Activated naive CD8-positive, alpha-beta T cell treated with anti-CD3 and anti-CD28 coated beads for 36 hours (primary cell): ENCODE measurements at places on chromosomes 12 and 14.
A peak's percentile ranks its signal among the peaks of the same experiment; 100 is the strongest.

GRCh38 chr14:30656190-30656632 lies 34.1 kb downstream of the SCFD1 start:
- peak; percentile 9 for DNase-seq

- DNase-seq, result no peak
Observed at GRCh38 chr12:65653321-65653720, 171.0 kb upstream of the HMGA2 start.

GRCh38 chr12:26810330-26810729 lies 22.7 kb downstream of the ITPR2 start:
- DNase-seq, result no peak

GRCh38 chr12:12681061-12681765 lies 14.8 kb downstream of the GPR19 start:
- no peak for DNase-seq

DNA sequence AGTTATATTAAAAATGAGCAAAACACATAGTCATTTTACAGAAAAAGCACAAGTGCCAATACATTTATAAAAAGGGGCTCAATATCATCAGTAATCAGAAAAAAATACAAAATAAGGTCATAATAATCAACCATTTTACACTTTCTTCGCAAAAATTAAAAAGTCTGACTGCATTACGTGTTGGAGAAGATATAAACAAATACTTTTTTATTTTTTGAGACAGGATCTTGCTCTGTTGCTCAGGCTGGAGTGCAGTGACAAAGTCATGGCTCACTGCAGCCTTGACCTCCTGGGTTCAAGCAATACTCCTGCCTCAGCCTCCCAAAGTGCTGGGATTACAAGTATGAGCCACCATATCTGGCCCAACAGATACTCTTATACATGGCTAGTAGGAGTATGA lies 181.5 kb upstream of the DIO3 start:
- no peak for DNase-seq

GRCh38 chr12:131971226-131971625 lies 21.5 kb downstream of the EP400 start:
- no peak for DNase-seq

DNA sequence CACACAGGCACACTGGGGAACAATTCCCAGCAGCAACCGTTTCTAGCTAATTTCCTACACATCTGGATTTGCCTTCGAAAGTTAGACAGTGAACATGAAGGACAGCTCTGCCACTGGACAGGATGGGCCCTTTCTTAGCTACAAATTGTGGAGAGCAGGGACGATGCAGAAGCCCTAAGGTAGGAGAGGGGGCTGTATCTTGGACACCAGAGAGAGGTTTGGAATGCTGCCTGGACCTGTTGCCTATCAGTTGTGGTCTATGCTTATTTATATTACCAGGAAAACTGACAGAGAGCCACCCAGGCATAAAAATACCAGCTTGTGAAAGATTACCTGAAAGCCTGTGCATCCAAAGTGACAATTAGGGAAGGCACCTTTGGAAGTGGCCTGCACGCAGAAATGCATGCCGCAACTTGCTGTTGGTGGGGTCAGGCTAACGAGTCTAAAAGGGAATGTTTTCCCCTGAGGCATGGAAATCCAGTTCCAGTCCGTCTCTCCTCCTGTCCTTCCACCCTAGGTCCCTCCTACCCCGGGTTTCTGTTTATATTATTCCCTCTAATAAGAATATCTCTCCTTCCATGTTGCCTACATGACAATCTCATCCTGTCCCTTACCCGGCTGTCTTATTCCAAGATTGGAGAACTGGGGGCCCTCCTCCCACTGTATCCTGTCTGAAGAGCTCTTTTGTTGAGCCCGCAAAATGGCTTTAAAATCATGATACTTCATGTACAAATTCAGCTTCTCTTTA lies 60.2 kb downstream of the MDM2 start:
- no peak for DNase-seq

GRCh38 chr14:21048638-21049037 lies 6.5 kb downstream of the RNASE7 start:
- no peak for DNase-seq

GRCh38 chr14:52446355-52446754 lies 106.0 kb downstream of the TXNDC16 start:
- DNase-seq, result no peak

GRCh38 chr12:94725375-94726168 lies 75.2 kb upstream of the TMCC3 start:
- no peak for DNase-seq

DNA sequence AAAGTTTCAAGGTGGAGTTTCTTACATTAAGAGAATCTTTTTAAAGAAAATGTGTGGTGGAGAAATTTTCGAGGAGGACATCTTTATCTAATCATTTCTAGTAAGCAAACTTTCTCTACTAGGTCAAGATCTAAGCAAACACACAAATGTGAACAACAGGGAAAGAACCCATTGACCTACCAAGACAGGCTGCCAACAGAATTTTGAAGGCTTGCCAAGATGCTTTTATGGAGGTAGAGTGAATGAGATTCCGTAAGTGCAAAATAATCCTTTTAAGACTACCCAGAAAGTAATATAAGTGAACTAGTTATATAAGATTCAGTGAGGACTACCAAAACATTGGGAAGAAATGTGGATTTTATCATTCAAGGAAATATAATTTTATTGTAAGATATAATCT lies 357.1 kb upstream of the PDE3A start:
- DNase-seq, result no peak

- DNase-seq, result no peak
Observed at GRCh38 chr12:180445-180844, 33.5 kb downstream of the SLC6A12 start.

DNA sequence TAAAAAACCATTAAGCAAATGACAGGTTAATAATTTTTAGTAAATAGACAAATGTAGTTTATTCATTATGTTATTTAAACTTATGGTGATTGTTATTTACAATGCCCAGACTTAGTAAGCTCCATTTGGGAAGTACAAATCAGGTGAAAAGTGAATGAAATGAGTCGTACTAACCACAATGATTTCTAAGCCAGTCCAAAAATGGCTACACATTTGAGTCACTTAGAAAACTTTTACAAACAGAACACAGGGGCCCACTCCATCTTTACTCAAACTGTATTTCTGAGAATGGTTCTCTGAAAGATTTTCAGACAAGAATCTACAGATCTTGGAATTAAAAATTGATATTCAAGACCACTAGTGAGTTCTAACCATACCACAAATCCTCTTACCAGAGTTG lies 653.3 kb upstream of the MIS18BP1 start:
- DNase-seq, result no peak

DNA sequence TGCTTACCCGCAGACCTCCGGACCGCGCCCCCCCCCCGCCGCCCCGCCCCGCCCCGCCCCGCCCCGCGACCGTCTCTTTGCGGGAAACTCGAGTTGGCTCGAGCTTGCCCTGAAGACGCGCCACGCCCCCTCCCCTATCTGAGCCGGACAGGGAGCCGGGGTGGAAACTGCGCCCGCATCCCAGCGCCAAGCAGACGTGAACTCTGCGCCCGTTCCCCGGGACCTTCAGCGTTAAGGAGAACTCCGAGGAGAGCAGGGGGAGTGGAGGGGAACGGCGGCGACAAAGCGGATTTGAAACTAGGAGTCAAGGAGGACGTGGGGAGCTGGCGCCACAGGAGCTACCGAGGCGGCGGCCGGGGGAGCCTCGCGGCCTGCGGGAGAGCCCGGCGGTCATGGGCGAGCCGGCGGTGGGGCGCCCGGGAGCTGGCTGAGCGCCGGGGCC lies at the start of gene KCNK13:
KCNK13 (plus strand) TSS at position 310 of the 442 bp plus-strand sequence. CDS start 212 bp downstream, outside the sequence.
- DNase-seq, result peak; percentile 6

- DNase-seq, result no peak
Observed at GRCh38 chr14:47976139-47976538, 300.7 kb upstream of the MDGA2 start.

DNA sequence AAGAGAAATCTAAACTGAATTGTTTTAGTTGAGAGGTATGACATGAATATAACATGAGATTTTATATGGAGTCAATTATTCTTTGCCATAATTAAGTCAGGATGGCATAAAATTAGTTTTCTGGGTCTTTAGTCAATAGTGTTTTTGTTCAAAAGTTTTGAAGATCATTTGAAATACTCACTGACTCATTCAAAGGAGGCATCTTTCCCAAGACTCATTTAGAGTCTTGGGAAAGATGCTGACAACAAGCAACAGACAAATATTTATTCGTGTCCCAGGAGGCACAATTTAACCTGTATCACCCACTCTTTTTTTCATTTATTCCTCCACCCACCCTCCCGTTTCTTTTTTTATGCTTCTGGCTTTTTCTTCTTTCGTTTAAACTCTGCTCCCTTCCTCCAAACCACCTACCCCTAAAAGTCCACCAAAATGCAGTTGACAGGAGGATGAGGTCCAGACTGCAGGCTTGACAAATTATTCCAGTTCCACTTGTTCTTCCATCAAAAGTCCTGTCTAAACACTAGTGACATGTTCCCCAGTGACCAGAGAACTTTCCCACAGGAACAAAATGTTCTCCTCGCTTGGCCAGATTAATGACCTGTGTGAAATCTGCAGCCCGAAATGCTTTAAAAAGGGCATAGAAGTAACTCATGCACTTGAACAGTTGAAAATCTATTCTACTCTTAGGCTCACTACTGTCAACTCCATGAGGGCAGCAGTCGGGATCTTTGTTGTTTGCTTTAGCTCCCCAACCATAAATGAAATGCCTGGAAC lies 43.3 kb upstream of the CSRP2 start:
- no peak for DNase-seq

GRCh38 chr14:82850576-82850975 lies 1316.9 kb upstream of the SEL1L start:
- DNase-seq, result no peak

GRCh38 chr14:103867523-103867953 lies 20.2 kb upstream of the PPP1R13B start:
- no peak for DNase-seq

DNA sequence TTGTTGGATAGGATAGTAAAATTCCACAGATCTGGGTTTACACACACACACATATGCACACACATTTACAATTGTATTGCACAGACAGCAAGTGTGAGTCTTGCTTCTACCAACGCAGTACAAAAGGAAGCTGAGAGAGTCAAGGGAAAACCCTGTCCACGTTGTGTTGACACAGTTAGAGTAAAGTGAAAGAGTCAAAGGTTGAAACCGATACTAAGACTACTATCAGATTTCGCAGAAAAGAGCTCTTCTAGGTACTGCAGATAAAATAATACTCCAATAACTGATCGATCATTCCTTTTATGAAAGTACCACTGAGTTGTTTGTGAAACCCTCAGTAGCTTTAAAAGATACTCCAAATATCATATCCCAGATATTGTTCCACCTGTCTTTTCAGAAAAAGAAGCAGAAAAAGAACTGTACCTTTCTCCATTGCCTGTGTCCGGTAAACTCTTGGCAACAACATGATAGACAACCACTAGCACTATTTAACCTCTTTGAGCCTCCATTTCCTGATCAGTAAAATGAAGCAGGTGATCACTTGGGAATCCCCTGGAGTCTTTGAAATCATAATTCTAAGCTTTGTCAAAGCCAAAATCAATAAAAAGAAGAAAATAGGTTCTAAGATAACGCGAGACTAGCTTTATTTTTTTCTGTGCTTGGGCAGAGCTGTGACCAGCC lies 224.6 kb upstream of the FOXN3 start:
- DNase-seq, result no peak

DNA sequence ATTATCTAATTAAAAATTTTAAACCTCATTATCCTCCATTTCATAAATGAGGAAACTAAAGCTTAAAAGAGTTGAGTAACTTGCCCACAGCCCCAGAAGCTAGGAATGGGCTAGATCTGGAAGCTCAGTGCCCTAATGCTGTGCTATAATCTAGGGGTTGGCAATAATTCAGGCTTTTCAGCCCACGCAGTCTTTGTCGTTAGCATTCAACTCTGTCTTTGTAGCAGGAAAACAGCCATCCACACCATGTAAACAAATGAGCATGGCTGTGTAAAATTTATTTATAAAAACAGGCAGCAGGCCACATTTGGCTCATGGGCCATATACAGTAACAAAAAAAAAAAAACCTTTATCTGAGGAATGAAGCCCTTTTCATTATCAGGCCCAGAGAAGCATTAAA lies 92.4 kb upstream of the OVCH1 start:
- no peak for DNase-seq

- DNase-seq, result peak; percentile 45
Observed at GRCh38 chr12:103503546-103504480, 8.0 kb upstream of the C12orf42 start.

DNA sequence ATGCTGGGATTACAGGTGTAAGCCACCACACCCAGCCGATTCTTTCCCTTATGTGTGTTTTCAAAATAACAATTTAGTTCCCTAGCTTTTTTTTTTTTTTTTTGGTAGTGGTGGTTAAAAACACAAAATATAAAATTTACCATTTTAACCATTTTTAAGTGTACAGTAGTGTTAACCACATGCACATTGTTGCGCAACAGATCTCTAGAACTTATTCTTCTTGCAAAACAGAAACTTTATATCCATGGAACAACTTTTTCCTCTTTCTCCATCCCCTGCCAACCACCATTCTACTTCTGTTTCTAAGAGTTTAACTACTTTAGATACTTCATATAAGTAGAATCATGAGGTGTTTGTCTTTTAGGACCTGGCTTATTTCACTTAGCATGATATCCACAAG lies 1.1 kb upstream of the NDUFA12 start:
- DNase-seq, result no peak

DNA sequence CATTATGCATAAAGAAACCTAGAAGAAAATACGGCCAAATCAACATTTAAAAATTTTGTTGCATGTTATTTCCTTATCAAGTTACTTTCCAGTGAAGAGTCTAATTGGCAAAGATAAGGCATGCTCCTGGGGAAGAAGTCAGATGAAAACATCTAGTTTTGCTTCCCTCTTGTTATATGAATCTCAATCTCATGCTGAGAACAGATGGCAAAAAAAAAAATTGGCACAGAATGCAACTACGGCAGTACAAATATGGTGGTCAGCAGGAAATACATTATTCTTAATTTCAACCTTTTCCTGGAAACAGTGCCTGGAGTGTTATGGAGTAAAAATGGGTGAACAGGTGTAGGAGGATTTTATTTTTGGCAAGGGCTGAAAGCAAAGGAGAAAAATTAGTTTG lies 32.8 kb downstream of the HECTD4 start:
- DNase-seq, result no peak

DNA sequence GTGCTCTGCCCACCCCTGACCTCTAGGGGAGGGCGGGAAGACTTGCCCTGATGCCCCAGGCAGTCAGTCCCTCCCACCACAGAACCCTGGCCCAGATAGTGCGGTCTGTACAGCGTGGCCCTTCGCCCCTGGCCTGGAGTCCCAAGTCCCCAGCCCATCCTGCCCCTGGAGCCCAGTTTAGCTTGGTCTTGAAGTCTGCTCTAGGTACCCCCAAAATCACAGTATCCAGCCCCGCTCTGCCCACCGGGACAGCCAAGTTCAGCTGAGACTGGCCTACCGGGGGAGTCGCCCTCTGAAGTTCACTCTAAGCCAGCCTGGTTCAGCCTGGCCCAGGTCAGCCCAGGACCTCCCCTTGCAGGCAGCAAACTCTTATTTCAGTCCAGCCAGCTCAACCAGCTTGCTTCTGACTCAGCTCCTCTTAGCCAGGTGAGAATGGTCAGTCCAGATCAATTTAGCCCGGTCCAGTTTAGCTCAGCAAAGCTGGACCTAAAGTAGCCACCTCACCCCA lies 75.9 kb downstream of the TMEM121 start:
- no peak for DNase-seq

GRCh38 chr12:101957252-101957959 lies 80.0 kb downstream of the DRAM1 start:
- DNase-seq, result no peak
